ENCODE measurements at places on chromosomes 2 and 18.

- no peak for DNase-seq
Observed at GRCh38 chr2:178764097-178764496, 43.1 kb downstream of the TTN start.

DNA sequence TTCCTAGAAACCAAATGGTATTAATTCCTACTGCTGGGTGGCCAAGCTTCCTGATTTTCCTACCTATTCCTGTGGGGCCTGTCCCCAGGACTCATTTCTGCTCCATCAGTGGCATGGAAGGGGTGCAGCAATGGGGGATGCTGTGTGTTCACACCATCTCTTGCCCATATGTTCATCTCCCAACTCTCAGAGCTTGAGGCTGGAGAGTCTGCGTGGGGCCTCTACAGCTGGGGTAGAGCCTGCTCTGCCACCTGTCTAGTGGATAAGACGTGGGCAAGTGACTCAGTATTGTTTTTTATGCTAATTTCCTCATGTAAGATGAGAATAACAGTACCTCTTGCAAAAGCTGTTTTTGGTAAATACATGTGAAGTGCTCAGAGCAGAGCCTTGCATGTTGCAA, 149.8 kb downstream of the ACTR3 start:
- no peak for DNase-seq

DNA sequence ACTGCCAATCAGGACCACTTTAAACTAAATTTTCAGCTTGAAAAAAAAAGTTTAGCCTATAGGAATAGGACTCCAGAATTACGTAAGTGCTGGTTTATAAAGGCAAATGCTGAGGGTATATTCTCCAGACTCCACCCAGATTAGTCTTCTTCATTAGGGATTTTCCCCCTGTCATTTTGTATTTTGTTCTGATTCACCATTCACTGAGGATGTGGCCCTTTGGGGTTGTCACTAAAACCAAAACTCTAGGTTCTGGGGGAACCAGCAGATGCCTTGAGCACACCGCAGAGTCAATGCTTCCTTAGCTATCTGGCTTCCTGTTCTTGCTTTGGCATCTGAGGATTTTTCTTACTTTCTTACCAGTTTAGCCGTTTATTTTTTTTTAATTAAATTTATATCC, 10.5 kb downstream of the SCYGR4 start:
- DNase-seq: no peak

GRCh38 chr2:76599732-76600368, 889.1 kb upstream of the GCFC2 start:
- DNase-seq: peak; percentile 94

DNA sequence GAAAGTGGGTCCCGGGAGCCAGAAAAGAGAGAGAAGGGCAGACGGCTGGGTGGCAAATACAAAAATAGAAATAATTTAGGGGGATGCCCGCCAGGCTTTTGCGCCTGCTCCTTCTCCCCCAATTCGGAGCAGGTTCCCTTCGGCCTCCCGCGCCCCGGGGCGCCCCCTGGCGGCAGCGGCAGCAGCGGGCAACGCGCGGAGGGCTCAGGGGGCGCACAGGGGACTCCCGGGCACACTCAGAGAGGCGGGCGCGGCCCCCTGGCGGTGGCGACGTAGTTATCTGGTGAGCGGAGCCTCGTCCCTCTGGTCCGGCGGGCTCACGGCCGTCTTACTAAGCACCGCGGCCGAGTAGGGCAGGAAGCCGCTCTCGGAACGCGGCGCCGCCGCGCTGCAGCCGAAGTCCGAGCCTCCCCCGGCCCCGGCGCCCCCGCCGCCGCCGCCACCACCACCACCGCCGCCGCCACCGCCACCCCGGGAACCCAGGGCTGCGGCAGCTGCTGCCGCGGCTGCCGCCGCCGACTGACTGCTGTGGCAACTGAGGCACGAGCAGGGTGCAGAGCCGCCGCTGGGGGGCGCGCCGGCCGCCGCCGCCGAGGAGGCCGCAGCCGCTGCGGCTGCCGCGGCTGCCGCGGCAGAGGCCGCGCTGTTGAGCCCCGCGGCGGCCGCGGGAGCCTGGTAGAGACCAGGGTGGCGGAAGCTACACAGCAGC, 3.8 kb downstream of the EVX2 start:
- DNase-seq: no peak

- peak; percentile 95 for DNase-seq
Observed at GRCh38 chr2:134411828-134412638, 158.2 kb downstream of the MGAT5 start.

DNA sequence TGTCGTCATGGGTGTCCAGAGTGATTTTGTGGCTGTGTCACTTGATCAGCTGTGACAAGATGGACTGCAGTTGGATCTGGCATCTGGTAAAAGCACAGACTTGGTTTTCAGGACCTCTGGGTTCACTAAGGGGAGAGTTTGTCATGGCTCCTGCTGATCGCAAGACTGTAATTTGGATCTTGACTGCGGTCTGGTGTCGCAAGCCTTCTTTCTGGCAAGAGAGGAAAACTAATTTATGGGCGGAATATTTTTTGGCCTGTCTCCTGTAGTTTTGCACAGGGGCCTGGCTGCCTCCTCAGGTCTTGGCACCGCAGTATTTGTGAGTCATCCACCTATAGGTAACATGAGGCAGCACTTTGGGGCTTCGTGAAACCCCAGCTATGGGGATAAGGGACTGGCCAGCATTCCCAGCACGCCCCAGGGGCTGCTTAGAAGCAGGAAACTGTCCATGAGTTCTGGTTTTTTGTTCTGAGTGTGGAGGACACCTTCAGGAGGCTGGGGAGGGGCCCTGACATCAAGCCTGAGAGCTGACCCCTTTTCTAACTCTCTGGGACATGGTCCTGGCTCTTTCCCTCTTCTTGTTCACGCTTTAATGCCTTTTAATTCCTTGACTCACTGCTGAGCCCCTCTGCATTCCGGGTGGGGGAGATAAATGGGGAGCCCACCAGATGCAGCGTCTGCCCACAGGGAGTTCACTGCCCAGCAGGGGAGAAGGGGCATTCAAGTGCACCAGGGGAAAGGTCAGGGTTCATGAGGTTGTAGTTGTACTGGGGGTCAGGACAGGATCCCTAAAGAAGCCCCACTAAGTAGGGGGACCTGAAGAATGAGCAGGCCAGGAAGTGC, 12.2 kb downstream of the SH3BP4 start:
- no peak for DNase-seq

DNA sequence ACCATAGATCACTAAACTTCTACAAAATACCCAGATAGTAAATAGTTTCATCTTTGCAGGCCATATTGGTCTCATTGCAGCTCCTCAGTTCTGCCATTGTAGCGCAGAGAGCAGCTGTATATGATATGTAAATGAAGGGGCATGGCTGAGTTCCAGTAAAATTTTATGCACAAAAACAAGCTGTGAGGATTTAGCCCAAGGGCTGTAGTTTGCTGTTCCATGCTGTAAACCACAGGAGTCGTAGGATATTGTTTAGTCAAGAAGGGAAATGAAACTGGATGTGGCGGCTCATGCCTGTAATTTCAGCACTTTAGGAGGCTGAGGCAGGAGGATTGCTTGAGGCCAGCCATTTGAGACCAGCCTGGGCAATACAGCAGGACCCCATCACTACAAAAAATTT, 83.0 kb downstream of the MGAT5 start:
- no peak for DNase-seq

DNA sequence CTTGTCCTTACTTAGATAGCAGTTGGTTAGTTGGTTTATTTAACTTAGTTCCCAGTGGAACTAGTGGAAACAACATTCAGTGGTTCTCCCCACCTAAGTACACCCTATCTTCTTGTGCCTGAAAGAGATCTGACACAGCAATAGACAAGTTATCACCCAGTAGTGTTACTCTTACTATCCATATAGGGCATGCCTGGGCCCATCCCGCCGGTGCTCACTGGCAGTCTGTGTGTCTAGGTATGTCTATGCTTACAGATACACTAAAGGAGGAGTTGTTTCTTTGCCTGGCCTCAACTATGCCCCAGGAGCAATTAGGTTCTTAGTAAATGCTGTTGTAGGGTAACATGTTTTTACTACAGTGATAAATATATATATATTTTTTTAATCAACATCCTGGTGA, 12.0 kb upstream of the NRP2 start:
- DNase-seq: no peak

GRCh38 chr2:152615177-152615576, 102.1 kb downstream of the PRPF40A start:
- DNase-seq: no peak

DNA sequence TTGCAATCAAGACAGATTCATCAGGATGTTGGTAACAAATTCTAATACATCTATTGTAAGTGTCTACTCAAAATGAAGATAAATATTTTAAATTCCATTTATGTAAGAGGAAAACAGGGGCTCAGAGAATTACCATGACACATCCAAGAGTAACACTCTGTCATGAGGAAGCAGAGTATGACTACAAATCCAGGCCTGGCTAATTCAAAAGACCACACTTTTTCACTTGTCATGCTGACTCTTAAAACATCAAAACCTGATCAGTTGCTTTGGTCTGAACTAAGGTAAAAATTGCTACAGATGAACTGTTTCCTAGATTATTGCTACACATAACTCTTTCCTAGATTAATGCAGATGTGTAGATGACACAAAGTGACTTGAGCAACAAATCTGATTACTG, 880.6 kb downstream of the TSN start:
- no peak for DNase-seq

- DNase-seq: no peak
Observed at GRCh38 chr2:97844311-97844859, 131.0 kb downstream of the ZAP70 start.
